ENCODE measurements at places on chromosomes 6 and 20.

DNA sequence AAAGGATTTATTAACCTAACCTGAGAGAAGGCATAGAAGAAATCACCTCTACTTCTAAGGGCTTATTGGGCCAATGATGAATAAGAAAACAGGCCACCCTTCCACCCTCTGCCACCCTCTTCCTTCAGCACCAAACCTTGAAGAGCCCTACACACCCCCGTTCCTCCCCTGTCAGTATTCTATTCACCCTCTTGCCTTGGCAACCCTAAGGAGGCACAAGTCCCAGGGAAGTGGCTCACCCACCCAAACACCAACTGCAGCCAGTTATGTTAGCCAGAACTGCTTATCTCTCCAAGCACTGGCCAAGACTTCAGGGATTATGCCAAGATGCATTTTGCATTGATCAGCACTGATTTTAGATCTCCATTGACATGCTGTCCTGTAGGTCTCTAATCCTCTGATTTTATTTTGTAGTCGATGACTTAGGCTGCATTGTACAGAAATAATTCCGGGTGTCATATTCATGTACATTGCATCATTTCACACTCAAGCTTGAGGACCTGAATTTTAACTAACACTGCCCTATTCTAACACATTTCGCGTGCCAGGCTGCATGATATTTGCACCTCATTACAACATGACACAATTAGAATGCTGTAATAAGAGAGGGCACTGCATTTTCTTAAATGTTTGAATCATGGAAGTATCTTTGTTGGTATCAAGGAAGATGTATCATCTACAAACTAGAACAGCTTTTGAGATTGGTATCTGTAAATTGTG, 15.7 kb downstream of the CNKSR3 start:
- no peak for DNase-seq

DNA sequence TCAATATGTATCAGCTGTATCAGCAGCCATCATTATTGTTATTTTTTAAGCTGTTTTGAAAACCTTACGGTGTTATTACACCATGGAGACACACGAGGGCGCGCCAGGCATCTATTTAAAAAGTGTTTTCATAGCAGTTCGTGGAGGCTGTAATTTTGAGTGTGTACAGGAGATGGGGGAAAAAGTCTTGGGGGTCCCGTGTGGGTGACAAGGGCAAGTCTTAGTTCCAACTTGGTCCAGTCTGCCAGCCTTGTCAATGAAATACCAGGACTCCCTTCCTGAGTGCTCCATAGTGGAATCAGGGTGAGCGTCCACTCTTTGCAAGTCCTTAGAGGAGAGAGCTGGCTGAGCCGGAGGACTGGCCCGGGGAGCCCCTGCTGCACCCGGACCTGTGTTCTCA, 43.3 kb downstream of the SLC2A10 start:
- DNase-seq = no peak

DNA sequence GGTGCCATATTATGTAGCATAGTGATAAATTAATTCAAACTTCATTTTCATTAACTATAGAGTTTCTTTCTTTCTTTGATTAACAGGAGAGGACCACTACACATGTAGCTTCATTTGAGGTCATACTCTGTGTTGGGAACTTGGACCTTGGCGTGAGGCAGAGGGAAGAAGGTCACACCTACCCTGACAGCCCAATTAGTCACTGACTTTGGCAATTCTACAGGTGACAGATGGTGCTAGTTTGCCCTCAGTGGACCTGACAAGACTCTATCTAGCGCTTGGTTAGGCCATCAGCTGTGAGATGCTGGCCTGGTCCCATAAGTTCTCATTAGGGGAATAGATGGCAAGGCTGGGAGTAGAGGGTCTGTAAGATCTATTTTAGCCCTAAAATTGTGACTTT, 14.2 kb downstream of the SLX4IP start:
- no peak for DNase-seq

DNA sequence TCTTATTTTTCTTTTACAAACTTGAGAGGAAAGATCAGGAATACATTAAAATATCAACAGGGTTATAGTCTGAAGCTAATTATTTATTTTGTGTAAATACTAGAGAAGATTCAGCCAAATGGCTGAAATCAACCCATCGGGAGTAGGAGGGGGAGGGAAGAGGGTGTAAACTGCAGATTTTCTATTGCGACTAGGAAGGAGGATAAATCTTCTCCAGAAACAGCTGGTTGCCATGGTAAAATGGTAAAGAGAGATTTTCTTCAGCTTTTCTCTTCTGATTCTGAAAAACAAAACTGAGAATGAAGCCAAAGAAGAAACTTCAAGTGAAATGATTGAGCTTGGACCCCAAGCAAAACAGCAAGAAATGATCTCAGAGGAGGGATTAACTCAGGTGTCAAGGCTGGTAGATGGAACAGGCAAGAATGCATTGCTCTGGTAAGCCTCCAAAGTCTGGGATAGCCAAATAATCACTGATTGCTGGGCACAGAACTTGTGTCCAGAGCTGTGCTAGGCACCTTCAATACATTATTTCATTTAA, 193.5 kb upstream of the SPTLC3 start:
- DNase-seq = no peak

DNA sequence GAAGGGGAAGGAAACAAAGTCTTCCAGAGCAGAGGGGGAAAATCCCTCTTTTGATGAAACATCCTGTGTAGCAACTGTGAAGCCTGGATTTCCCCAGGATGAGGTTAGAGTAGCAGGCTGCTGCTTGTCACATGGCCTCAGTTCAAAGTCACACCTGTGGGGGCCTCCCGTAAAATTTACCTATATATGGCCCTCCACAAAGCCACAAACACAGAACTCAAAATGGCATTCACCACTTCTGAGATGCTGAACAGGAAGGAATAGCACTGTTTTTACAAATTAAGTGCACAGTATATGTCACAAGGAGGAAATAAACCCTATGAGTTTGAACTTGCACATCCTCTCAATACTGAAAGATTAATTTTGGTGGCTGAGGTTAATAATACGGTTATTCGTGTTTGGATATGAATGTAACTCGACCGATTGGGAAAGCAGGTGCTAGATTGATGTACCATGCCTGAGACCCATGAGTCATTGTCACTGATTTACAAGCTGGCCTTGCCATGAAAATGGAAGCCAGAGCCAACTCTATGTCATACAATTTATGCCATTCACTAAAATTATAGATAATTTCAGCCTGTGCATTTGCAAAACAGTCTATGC, 70.6 kb downstream of the SGK1 start:
- no peak for DNase-seq
